ENCODE measurements at places on chromosomes 12 and 14. TPM values are rescaled to one million over a fixed set of nuclear protein-coding genes. Genes with fewer than 3 reads are reported as not detected.

FGF23 gene
- total RNA-seq: not detected

HOXC5 gene
- total RNA-seq: 3.3 TPM

RFLNA gene
- 5.2 TPM for total RNA-seq

GARIN6 gene
- not detected for total RNA-seq

PIANP gene
- total RNA-seq: 0.11 TPM

APOLD1 gene
- total RNA-seq: 7.1 TPM

DNAL1 gene
- 19.6 TPM for total RNA-seq

RCOR1 gene
- total RNA-seq: 13.9 TPM

SLC4A8 gene
- total RNA-seq: 4.1 TPM

RNF41 gene
- 74.9 TPM for total RNA-seq
